ENCODE measurements at places on chromosomes 6 and 20.

- DNase-seq: no peak
Observed at GRCh38 chr6:1335367-1336037, 23.6 kb downstream of the FOXQ1 start.

GRCh38 chr6:111201764-111202163, 114.5 kb downstream of the SLC16A10 start:
- DNase-seq: no peak

DNA sequence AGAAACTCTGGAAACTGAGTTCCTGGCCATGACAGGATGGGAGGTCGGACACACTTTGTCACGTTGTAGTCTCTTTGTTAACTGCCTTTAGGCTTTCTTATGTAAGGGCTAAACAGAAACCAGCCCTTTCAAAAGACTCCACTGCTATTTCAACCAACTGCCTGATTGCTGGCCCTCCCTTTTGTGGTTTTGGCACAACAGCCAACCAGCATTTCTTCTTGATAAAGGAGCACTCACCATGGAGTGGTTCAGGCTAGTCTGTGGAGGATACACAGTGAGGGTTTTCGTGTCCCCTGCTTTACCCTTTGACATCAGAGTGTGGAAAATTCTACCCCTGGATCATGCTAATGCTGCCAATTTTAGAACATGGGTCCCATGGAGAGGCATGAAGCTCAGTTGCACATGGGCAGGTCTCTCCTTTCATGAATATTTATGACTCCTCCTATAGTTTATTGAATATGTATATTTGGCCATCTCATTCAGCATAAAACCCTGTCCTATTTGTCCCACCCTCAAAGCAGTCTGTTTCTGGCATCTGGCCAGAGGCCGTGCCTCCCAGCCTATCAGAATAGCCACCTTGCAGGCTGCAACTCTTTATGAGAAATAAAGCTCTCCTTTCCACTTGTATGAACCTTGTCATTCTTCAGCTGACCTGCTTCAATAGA, 148.3 kb downstream of the HS3ST5 start:
- no peak for DNase-seq

DNA sequence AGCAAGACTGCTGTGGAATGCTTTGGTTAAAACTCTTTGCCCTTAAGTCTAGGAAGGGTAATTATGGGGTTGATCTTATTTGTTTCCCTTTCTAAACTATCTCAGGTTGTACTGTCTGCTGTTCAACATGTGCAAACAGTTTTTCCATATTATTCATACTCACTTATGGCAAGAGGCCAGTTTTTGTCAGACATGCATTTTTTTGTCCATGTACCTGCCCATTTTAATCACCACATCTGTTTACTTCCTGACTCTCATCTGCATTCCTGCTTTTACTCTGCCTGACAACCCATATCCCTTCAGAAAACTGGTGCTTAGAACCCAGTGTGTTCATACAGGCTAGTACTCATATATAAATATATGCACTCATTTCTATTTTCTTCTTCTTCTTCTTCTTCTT, 80.3 kb downstream of the LPA start:
- no peak for DNase-seq

DNA sequence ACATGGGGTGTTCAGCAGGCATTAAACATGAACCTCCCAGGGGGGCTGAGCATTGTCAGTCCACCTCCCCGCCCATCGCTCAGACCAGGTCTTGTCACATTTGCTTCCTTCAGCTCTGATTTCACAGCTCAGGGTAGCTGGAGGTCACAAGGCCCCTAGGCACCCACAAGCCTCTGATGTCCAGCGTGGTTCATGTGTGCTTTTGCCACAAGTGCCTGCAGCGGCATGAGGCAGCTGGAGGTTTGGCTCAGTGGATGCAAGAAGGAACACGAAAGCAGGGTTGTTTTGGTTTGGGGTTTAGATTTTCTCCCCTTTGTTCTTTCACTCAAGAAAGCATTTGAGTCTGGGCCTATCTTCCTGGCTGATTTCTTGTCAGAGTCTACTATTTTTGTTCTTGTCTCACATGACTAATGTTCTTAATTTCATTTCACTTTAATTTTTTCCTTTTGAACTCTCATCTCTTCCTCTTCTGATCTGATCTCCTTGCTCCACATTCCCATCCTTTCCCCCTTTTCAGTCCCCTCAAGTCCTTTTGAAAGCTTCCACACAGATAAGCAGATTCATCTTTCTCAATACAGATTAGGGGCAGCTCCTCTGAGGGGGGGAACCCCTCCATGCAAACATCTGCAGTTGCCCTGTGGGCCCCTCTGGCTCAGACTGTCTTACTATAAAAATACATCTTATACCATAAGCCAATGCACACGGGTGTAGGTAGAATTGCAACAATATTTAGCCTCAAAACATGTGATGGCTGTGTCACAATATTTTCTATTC, 68.1 kb upstream of the CEP85L start:
- no peak for DNase-seq

DNA sequence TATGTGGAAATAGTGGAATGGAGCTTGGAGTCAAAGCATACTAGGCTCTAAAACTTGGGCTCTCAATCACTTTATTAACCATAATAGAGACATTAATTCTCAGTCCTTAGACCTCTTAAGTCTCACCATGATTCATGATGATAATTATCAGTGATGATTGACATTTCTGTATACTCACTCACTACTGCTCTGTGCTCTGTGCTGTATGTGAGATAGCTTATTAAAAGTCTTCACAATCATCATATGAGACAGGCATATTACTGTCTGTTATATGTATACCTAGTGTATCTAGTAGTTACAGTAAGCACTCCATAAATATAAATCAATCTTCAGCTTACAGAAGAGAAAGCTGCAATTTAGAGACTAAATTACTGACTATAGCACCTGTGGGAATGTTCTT, 236.0 kb upstream of the JAG1 start:
- DNase-seq: no peak

DNA sequence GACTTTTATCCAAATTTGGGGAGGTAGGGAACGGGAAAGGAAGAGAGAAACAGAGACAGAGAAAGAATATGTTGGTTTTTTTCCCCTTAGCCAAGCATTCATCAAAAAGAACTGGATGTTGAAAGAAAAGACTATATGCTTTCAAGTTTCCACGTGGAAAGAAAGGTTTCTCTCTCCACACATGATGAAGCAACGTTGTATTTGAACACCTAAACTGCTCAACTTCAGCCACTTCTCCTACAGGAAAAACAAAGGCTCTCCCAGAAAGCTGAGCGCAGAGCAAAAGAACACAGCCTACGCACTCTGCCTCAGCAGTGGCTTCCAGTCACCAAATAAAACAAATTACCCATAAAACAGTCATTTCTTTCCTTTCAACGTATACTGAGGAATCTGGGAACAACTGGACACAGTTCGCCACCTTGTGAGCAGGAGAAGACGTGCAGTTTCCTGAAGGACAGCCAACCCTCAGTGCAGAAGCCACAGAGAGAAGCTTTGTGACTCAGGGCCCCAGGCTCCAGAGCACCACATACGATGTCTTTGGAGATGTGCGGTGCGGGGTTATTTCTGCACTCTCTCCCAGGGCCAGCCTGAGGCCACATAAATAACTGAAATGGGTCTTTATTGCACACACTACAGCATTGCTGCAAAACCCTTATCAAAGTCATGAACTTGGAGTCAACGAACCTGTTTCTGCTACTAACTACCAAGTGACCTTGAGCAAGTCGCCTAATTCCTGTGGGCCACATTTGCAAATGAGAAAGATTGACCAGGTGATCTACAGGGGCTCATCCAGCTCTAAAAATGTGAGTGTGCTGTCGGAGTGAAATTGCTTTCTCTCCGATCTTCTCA, 10.1 kb downstream of the IL17F start:
- DNase-seq: peak; percentile 48

- no peak for DNase-seq
Observed at GRCh38 chr20:58421497-58421850, 32.4 kb downstream of the VAPB start.

GRCh38 chr6:40996591-40997233, 42.3 kb downstream of the UNC5CL start:
- DNase-seq: no peak

- no peak for DNase-seq
Observed at GRCh38 chr6:5707281-5708045, 299.3 kb downstream of the NRN1 start.

DNA sequence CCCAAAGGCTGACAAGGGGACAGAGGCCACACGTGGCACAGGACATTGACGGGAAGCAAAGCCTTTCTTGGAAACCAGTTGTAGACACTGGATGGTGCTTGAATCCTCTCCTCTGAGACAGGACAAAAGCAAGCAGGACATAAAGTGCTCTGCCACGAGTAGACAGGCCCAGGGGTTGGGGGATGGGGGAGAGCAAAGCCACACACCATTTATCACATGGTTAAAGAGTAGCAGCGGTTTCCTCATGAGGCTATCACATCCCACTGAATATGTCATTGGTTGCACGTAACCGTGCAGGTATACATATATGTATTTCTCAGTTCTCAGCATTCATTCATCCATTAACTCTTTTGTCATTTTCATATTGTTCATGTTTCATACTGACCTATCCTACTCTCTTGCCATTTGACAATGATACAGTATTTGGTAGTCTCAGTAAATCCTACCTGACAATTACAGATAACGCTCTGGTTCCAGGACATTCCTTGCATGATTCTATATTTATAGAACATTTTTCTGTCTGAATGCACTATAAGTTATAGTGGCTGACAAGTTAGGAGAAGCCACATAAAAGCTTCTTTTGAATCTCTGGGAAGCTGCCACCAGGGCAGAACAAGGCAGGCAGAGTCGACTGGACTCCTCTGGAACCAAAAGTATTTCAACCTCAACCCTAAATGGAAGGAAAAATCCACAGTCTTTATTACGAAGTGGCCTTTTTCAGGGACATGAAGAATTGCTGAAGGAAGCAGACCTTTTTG, 23.5 kb downstream of the METTL24 start:
- no peak for DNase-seq

DNA sequence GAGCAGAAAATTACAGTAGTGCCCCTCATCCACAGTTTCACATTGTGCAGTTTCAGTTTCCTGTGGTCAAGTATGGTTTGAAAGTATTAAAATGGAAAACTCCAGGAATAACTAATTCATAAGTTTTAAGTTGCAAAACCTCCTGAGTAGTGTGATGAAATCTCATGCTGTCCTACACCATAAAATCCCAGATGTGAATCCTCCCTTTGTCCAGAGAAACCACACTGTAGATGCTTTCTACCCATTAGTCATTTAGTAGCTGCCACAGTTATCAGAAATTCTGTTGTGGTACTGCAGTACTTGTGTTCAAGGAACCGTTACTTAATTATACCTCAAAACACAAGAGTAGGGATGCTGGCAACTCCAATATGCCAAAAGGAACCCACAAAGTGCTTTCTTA, 74.7 kb downstream of the PTCHD4 start:
- DNase-seq: no peak

- DNase-seq: no peak
Observed at GRCh38 chr6:122365775-122366403, 33.6 kb upstream of the HSF2 start.

DNA sequence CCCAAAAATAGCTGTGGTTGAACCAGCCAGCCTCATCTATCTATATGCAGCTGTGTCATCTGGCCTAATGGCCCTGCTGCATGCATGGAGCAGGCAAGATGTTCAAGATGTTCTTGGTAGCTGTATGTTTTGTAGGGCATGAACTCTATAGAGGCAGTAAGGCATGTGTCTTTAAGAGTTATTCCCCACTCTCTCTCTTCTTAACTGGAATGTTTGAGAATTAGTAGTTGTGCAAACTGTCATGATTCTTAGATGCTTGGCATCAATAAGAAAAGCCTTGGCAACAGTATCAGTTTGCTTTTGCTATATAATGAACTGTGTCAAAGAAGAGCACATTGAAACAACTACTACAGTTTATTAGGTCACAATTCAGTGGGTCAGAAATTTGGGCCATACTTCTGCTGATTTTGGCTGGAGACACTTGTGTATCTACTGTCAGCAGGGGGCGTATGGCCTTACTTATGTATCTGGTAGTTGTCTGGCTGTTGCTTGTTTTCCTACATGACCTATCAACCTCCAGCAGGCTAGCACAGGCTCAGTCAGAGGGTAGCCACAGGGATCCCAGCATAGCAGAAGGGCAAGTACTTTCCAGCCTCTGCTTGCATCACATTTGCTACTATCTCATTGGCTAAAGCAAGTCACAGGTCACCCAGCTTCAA, 56.1 kb upstream of the LAMP5 start:
- DNase-seq: peak; percentile 30

GRCh38 chr6:85641897-85642773, 551 bp downstream of the SYNCRIP start:
- DNase-seq: peak; percentile 50

DNA sequence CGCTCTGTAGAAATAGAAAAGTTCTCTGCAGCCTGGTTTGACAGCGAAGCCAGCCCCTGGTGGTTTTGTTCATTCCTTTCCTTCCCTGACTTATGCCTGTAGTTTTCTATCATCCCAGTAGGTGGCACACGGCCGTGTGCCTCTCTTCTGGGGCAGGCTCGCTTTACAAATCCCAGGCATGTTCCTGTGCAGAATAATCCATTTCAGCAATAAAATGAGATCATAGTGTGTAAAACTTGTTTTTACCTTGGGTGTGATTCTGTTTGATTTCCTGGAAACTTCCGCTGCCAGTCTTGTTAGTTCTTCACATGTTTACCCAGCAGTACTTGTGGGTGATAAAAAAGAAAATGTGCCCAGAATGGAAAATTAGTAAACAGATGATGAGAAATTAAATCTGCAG, 7.4 kb upstream of the INSM1 start:
- peak; percentile 70 for DNase-seq

DNA sequence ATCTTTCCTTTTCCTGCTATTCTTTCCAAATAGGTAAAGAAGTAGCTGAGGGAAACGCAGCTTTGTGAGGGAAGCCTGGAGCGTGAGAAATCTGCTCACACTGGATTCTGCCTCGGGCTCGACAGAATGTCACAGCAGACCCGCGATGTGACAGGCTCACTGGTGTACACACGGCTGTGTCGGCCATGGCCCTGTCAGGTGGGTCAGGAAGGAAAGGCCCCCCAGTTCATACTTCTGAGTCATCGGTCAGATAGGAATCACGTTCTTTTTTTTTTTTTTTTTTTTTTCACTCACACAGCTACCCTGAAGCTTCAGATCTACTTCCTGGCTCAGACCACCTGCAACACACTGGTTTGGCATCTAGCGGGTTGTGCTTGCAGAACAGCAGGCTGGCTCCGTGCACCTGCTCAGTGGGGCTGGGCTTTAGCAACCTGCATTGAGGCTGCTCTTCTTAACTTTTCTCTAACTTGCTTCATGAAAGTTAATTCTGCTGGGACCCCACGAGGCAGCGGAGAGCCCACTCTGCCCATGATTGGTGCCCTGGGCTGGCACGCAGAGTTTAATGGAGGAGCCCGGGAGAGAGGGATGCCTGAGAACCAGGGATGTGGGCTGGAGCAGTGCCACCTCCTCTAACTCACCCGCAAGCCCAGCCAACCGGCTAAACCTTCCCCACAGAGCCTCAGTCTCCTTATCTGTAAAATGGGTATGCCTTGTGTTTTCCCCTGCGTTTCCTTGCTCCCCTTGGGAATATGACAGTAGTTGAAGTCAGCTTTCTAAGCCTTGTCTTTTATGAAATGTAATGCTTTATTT, 61.5 kb upstream of the FNDC1 start:
- peak; percentile 80 for DNase-seq

GRCh38 chr20:33719277-33719988, 677 bp downstream of the PXMP4 start:
- no peak for DNase-seq
